CD4-positive, alpha-beta memory T cell (primary cell): ENCODE measurements at places on chromosomes 13 and 19.
A peak's percentile ranks its signal among the peaks of the same experiment; 100 is the strongest.

GRCh38 chr19:897442-898039, 4.3 kb downstream of the RNU6-9 start:
- no peak overlapping the region for H3K27ac ChIP-seq
- no peaks in the 10 kb centered on the region for H3K27me3 ChIP-seq
- peaks cover 26% of the 10 kb centered on the region for H3K4me1 ChIP-seq
- no peak overlapping the region for H3K4me3 ChIP-seq
- no peak for DNase-seq

DNA sequence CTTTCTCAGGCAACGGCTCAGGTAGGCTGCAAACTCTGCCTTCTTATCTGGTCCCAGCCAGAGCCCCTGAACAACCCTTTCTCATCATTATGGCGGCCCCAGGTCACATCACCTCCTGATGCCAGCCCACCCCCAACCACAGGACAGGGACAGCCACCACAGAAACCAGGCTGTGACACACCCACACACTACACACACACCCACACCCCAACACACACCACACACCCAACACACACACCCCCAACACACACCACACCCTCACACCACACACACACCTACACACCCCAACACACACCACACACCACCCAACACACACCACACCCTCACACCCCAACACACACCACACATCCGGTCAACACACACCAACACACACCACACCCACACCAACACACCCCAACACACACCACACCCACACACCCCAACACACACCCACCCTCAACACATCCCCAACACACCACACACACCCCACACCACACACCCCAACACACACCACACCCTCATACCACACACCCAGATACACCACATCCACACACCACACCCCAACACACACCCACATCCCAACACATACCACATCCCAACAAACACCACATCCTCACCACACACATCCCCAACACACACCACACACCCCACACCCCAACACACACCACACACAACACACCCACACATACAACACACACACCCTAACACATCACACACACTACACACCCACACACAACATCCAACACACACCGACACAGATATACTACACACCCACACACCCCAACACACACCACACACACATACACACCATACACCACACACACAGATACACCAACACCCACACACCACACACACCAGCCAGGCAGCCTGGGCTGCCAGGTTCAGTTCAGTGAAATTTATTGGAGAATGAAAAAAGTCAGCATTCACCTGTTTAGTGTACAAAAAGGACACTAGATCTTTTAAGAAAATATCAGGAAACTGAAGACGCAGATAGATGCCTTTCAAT, 4.2 kb upstream of the ISYNA1 start:
- DNase-seq, result peak; percentile 56
- H3K36me3 ChIP-seq, result peaks cover 32% of the 10 kb centered on the region
- H3K27ac ChIP-seq, result no peak overlapping the region
- no peaks in the 10 kb centered on the region for H3K27me3 ChIP-seq
- H3K4me1 ChIP-seq, result peaks cover 20% of the 10 kb centered on the region
- no peak overlapping the region for H3K4me3 ChIP-seq

- no peak overlapping the region for H3K27ac ChIP-seq
- H3K27me3 ChIP-seq, result no peaks in the 10 kb centered on the region
- no peak for DNase-seq
- no peak overlapping the region for H3K4me3 ChIP-seq
- no peaks in the 10 kb centered on the region for H3K36me3 ChIP-seq
Observed at GRCh38 chr13:60572003-60572798, 175.2 kb downstream of the TDRD3 start.

GRCh38 chr19:45163751-45164460, 3.1 kb upstream of the NKPD1 start:
- H3K4me1 ChIP-seq, result peaks cover 27% of the 10 kb centered on the region
- H3K27me3 ChIP-seq, result no peaks in the 10 kb centered on the region
- H3K4me3 ChIP-seq, result no peak overlapping the region
- DNase-seq, result no peak

DNA sequence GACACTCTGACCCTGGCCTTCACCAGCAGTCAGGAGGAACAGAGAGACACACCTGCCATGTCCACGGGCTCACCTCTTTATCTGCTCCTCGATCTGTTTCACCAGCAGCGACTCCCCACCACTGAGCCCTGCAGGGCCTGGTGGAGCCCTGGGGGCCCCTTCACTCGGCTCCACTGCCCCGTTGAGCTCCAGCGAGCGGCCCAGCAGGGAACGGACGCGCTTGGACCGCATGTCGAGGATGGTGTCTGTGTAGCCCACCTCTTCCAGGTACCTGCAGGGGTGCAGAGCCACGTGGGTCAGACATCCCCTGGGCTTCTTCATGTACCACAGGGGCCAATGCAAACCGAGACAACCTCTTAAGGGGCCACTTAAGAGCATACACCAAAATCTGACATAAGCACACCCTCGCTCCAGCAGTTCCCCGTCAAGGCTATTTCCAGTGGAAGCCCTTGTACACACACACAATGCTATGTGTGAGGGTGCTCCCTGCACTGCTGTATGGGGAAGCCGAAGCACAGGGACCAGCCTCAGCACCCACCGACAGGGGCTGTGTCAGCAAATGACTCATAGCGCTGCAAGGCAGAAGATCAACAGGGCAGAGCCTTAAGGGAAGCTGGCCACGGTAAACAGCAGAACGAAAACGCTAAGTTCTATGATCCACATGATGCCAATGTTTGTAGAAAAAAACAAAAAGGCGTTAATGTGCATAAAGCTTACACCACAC, 12.7 kb upstream of the FKRP start:
- H3K27me3 ChIP-seq, result no peaks in the 10 kb centered on the region
- no peak for DNase-seq
- no peak overlapping the region for H3K4me3 ChIP-seq
- H3K27ac ChIP-seq, result no peak overlapping the region
- H3K4me1 ChIP-seq, result peaks cover 9% of the 10 kb centered on the region

DNA sequence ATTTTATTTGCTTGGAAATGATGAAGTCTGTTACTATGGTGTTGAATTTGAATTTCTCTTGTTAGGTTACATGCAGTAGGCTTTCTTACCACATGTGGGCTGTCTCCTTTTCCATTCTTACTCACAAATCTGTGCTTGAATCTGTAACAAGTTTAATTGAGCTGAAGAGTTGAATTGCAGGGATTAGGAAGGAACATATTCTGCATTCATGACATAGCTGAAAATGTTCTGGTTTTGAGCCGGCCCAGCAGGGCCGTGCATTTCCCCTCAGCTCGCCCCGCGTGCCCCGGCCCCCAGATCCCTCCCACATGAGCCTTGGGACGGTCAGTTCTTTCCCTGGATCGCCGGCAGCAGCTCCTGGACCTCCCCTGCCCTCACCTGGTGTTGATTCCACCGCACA, 28.1 kb downstream of the TFDP1 start:
- H3K27me3 ChIP-seq, result no peaks in the 10 kb centered on the region
- peaks cover 5% of the 10 kb centered on the region for H3K36me3 ChIP-seq
- H3K27ac ChIP-seq, result no peak overlapping the region
- H3K4me3 ChIP-seq, result no peak overlapping the region
- DNase-seq, result no peak
